Stimulated activated CD4-positive, alpha-beta T cell treated with anti-CD3 and anti-CD28 coated beads, Interleukin-1b, Interleukin-23, amount 100 ng/mL, for 48 hours (primary cell): ENCODE measurements at places on chromosomes 12 and 14.

DNA sequence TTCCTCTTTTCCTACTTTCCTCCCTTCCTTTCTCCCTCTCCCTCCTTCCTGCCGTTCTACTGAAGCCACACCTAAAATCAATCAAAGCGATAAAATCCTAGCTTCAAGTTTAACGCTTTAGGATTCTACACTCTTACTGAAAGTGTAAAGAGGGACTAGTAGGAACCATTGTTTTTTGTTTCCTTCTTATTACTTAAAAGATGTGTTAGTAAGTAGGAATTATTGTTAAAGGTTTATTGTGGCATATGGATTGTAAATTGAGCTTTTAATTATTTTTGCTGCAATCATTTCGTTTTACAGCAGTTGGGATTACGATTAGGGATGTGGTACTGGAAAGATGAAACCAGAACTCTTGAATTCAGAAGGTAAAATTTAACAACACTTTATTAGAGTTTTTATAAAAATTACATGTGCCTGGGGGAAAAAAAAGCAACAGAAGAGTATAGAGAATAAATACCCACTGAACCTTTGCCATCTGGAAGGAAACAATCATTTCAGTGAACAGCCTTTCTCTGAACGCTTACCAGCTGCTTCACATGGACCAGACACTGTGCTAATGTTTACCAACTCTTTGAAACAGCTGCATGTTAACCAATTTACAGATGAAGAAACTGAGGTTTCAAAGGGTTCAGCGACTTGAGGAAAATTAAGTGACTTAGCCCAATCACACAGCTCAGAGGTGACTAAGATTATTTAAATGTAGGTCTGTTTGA is 1.0 kb downstream of the PPP1R36 start:
- no peak for DNase-seq

- no peak for DNase-seq
Observed at GRCh38 chr14:70595443-70596185, 4.8 kb downstream of the MED6 start.

DNA sequence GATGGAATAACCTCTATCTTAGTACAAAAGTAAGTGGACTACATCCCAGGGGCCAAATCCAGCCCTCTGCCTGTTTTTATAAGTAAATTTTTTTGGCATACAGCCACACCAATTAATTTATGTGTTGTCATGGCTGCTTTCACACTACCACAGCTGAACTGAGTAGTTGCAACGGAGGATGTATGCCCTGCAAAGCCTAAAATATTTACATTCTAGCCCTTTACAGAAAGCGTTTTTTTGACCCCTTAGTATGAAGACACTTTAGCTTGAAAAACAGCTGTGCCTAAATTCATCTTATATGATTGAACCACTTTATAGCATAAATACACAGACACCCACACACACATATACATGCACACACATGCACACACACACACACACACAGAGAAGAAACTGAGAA is 501.6 kb downstream of the EGLN3 start:
- no peak for DNase-seq

GRCh38 chr12:30064906-30065305 is 281.2 kb upstream of the TMTC1 start:
- DNase-seq, result no peak

GRCh38 chr14:95121911-95122620 is 35.3 kb downstream of the DICER1 start:
- no peak for DNase-seq

- DNase-seq, result no peak
Observed at GRCh38 chr12:50538182-50538581, 33.4 kb downstream of the DIP2B start.

- DNase-seq, result no peak
Observed at GRCh38 chr12:53391724-53392123, 11.7 kb downstream of the SP1 start.

DNA sequence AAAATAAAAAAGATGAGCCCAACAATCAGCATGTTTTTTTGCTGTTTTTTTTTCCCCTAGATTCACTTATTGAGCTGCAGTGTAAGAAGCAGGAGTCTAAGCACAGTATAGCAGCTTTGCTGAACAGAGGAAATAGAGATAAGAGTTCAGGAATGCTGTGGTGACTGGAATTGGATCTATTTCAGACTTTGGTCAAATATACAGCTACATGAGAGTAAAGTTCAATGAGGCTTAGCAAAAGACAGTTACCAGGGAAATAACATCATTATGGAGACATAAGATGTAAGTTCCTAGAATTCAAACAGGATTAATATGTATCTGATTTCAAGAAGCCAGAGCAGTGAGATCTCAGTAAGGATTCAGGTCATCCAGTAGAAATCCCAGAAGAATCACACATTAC is 613.0 kb downstream of the RPS29 start:
- DNase-seq, result no peak

DNA sequence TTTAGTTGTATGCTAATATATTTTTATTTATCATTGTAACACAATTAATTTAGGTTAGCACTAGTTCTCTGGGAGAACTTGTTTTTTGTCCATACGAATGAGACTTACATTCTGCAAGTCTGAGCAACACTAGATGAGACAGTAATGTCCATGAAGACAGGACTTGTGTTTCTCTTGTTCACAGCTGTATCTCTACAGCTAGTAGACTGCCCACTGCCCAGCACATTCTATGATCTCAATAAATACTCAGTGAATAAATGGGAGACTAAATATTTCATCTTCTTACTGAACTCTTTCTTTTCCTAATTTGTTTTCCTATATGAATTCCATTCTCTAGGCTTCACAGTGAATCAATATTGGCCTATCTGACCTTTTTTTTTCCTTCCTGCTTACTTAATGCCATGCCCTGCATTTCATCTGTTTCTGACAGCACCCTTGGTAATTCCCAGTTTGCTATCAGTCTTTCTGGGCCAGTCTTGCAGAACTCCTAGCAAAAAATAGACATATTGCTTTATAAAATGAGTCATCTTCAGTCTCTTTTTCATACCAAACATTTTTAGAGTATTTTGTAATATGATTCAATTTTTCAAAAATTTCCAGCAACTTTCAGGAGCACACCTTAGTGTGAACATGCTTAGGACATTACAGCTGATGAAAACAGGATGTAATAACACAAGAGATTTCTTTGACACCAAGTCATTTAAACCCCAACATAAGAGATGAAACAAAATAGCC is 185.5 kb upstream of the ATP2B1 start:
- DNase-seq, result no peak

DNA sequence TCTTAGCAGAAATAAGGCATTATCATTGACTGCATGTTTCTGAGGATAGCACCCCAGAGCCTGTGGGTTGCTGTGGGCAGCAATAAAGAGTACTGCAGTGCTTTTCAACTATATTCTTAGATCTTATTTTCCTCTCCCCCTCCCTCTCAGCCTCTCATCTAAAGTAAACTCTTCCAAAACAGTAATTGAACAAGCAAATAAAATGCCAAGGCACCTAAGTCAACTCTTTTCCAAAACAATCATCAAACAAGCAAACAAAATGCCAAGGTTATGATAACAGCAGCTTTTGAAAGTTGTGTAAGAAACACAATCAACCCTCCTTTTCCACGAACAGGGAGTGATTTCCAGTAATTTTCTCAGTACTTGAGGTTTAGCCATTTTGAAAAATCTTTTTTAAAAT is 1542.6 kb downstream of the AACS start:
- DNase-seq, result no peak

GRCh38 chr14:59067127-59067894 is 121.2 kb upstream of the DAAM1 start:
- DNase-seq, result no peak

- DNase-seq, result peak; percentile 48
Observed at GRCh38 chr14:55107766-55108554, 21.1 kb upstream of the LGALS3 start.

- DNase-seq, result no peak
Observed at GRCh38 chr14:76911473-76911872, 85.3 kb downstream of the LRRC74A start.

GRCh38 chr14:104592292-104592672 is 12.3 kb downstream of the TMEM179 start:
- DNase-seq, result no peak

GRCh38 chr14:93299416-93299815 is 33.4 kb downstream of the BTBD7 start:
- no peak for DNase-seq

DNA sequence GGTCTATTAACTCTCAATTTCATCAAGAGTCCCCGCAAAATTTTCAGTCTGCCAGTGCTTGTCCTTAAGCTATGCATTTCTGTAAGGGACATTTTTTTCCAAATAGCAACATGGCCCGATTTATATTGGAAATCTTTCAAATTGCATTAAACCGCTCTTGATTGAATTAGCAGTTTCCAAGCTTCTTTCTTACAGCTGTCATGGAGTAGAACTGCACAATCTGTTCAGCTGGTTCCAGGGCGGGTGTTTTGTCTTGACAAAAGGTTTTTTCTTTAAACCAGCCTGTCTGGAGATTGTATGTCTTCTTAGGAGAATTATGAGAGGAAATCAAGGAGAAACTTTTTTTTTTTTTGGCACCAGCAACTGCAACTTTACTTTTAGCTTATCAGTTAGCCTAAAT is 185.8 kb downstream of the ALG10B start:
- DNase-seq, result no peak

- DNase-seq, result no peak
Observed at GRCh38 chr14:22506378-22506710, 82.7 kb downstream of the DAD1 start.

DNA sequence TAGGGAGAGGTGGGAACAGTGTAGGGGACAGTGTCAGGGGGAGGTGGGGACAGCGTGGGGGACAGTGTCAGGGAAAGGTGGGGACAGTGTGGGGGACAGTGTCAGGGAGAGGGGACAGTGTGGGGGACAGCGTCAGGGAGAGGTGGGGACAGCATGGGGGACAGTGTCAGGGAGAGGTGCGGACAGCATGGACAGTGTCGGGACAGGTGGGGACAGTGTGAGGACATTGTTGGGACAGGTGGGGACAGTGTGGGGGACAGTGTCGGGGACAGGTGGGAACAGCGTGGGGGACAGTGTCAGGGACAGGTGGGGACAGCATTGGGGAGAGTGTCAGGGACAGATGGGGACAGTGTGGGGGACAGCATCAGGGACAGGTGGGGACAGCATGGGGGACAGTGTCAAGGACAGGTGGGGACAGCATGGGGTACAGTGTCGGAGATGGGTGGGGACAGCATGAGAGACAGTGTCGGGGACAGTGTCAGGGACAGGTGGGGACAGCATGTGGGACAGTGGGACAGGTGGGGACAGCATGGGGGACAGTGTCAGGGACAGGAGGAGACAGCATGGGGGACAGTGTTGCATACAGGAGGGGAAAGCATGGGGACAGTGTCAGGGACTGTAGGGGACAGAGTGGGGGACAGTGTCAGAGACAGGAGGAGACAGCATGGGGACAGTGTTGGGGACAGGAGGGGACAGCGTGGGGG is 139.0 kb downstream of the TMEM121 start:
- DNase-seq, result no peak

DNA sequence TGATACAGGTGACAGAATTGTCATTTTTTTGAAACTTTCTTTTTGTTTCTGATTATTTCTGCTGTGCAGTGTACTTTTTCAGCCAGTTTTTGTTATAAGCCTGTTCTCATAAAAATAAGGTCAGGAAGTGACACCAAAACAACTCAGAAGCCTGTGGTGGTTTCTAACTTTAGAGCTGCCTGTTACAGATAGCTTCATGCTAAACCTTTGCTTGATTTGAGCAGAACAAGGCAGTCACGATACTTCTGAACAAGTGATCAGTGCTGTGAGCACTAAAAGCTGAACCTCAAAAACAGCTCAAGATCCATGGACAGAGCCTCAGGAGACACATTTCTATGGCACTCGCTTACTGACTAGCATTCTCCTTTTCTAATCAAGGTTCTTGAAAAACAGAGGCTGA is 82.0 kb downstream of the PRKCH start:
- no peak for DNase-seq

- DNase-seq, result no peak
Observed at GRCh38 chr14:51783765-51784164, 76.6 kb upstream of the GNG2 start.
